ENCODE measurements at places on chromosomes 3 and 15. TPM values are rescaled to one million over a fixed set of nuclear protein-coding genes. Genes with fewer than 3 reads are reported as not detected.

- no peak for DNase-seq
Observed at GRCh38 chr15:86654501-86654900, 574.8 kb downstream of the AGBL1 start.

DUOX2 gene
- not detected for polyA plus RNA-seq

GRCh38 chr3:189602471-189602870 is 28.7 kb upstream of the TP63 start:
- DNase-seq: no peak

GRCh38 chr3:98180319-98180890 is 13.9 kb downstream of the OR5H15 start:
- no peak for DNase-seq

DNA sequence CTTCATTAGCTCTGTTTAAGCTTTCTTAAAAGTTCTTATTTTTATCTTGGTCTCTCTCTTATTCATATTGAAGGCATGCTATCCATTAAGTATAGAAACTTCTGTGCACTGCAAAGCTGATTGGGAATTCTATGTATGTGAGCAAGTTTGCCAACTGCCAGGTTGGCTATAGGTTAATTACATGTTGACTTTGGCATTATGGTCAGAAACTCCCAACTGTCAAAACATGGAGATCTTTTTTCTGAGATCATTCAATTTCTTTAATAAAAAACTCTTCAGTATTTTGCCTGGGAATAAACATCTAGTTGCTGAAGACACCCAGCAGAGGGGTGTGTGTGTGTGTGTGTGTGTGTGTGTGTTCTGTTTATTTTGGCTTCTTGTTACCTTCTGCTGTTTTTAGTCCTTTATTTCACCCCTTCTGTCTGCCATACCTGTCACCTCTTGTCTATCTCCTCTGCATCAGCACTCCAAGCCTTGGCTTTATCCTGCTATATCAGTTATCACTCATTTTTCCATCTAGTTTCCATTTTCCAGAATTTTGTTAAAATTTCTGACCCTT is 1.3 kb upstream of the ARL14 start:
- DNase-seq: no peak

SHQ1 gene
- 24.3 TPM for polyA plus RNA-seq

DNA sequence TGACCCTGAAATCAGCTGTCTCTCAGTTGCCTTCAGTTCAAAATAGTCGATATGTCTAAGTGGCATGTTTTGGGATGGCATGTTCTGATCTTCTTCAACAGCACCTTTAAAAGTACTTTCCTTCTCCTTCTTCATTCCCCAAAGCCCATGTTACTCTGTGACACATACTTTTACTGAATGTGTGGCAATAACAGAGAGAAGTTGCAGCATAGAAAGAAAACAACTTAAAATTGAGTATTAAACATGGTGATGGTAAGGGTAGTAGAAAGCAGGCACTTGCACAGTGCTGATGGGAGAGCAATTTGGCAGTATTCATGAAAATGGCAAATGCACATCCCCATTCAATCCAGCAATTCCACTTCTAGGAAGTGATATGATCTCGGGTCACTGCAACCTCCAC is 12.3 kb upstream of the ULK4 start:
- DNase-seq: no peak

DNA sequence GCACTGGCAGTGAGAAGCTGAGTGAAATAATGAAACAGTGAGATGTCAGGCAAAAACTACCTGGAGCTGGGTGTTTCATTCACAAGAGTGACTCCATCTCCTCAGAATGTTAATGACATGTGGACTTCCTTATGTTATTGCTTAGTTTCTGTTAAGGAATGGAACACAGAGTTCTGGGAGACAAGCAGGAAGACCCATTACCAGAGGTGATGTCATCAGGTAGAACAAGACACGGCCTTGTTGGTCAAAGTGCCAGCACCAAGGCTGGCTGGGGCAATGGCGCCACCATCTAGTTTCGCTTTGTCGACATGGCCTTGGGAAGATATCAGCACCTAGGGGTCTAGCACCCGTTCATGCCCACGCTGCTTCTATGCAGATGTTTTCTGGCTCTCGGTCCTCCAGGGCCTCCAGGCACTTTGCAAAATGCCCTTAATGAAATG is 252.2 kb downstream of the FAM43A start:
- DNase-seq: no peak

- no peak for DNase-seq
Observed at GRCh38 chr15:47661661-47662180, 55.6 kb upstream of the SEMA6D start.

- DNase-seq: no peak
Observed at GRCh38 chr15:96047255-96047931, 283.1 kb upstream of the NR2F2 start.
